Stimulated activated CD8-positive, alpha-beta memory T cell treated with anti-CD3 and anti-CD28 coated beads, Interleukin-4, amount 100 ng/mL, for 48 hours (primary cell): ENCODE measurements at places on chromosomes 5 and 9.

DNA sequence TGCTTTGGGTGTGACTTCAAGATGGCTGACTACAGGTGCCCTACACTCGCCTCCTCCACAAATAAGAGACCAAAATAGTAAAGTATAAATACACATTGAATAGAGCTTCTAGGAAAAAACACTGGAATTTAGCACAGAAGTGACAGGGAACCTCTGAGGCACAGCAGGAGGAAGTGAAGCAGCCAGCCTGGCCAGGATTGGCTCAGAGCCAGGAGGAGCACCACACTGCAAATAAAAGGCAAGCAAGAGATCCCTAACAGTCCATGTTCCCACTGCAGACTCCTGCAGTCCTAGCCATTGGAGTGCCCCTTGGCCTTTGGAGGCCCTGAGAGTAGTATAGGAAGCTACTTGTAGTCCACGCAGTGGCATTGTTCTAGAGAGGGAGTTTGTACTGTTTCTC lies 186.7 kb upstream of the TLX3 start:
- no peak for DNase-seq

DNA sequence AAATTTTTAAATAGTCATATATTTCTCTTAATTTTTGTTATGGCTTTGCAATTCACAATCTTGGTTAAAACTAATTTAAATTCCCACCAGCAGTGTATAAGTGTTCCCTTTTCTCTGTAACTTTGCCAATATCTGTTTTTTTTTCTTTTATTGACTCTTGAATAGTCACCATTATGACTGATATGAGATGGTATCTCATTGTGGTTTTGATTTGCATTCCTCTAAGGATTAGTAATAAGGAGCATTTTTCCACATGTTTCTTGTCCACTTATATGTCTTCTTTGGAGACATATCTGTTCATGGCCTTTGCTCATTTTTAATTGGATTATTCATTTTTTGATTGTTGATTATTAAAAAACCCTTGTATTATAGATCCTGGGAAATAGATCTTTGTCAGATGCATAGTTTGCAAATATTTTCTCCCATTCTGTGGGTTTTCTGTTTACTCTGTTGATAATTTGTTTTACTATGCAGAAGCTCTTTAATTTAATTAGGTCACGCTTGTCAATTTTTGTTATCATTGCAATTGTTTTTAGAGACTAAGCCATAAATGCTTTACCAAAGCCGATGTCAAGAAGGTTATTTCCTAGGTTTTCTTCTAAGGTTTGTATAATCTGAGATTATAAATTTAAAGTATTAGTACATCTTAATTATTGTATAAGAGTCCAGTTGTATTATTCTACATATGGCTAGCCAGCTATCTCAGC lies 610.9 kb downstream of the CHSY3 start:
- no peak for DNase-seq

GRCh38 chr9:26148128-26148527 lies 469.9 kb upstream of the TUSC1 start:
- DNase-seq: no peak

- DNase-seq: no peak
These were observed 542.9 kb downstream of the EFNA5 start for GRCh38 chr5:107127878-107128277.

GRCh38 chr5:144318011-144318410 lies 147.3 kb downstream of the KCTD16 start:
- no peak for DNase-seq

DNA sequence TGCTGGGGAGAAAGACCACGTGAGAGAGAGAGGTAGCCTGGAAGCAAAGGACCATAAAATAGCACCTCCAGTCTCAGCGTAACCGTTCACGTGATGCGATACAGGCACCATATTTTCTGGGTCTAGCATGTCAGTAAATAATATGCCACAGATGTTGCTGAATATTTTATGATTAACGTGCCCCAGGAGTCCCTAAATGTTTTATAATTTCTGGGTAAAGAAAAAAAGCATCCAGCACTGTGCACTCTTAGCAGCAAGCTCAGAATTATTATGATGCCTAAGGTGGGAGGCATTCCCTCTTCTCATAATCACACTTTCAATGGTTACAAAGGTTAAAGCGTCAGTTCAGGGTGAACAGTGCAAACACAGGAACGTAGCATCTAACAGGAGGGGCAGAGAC lies 121.8 kb downstream of the CAVIN4 start:
- no peak for DNase-seq

DNA sequence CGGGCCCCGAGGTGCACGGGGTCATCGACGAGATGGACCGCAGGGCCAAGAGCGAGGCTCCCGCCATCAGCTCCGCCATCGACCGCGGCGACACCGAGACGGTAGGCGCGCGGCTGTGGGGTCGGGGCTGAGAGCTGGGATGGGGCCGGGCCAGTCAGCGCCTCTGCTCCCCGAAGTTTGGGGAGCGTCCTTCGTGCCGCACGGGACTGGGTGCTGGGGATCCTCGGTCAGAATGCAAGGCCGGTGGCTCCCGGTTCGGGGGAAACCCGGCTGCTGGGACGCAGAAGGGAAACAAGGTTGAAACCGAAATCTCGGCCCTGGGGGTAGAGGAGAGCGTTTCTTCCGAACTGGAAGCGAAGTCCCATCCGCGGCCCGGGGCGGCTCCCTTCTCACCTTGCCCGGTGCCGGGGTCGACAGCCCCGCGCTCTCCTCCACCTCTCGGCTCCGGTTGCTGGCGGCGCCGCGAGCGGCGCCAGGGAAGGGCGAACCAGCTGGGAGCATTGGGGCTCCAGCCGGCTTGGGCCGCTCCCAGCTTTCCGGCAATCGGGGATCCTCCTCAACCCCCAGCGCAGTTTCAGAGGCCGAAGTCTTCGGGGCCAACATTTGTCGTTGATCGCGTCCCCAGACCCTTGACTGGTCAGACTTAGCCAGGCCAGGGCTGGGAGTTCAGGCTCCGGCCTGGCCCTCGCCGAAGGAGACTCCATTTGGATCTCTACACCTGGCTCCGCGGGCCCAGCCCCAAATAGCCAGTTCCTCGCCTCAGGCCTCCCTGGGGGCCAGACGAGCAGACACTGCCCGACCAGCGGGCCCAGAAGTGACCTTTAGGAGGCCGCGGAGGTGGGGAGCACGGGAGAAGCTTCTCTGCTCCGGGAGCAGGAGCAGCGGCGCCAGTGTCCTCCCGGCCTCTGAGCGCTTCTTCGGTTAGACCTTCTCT lies 1.1 kb downstream of the LHX2 start:
- peak; percentile 41 for DNase-seq

- no peak for DNase-seq
These were observed 15.8 kb downstream of the ISL1 start for GRCh38 chr5:51398875-51399642.

GRCh38 chr5:103744159-103744558 lies 181.6 kb upstream of the NUDT12 start:
- no peak for DNase-seq

DNA sequence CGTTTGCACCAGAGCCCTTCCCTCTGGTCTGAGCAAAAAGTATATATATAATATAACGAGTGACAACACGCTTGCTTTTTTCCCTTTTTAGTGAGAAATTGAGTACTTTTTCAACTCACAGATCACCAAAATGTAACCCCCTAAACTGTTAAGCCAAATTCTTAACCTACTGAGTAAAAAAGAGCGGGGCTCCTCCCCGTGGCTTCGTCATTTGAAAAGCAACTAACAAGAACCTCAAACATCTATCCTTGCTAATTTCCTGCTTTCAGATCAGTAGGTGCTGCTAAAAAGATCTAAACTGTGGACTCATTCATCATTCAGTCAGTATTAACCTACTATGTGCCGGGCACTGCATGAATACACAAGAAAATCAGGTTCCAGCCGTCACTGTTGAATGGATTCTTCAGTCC lies 1.0 kb upstream of the PTBP3 start:
- peak; percentile 67 for DNase-seq

DNA sequence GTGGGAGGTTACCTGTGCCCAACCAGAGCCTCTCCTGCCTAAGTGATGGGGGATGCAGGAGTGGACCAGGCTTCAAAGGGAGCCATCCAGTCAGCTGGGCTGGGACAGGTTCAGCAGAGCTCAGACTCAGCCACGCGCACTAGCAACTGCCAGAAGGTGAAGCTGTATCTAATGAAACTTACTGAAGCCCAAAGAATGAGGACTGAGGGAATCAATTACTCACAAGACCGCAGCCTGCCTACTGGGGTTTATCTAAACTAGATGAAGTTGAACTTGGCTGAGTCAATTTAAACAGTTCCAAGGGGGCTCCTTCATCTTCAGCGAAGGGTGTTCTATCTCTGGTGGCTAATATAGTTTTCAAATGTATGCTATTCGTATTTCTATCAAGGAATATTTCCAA lies 11.4 kb downstream of the HAND1 start:
- DNase-seq: no peak

DNA sequence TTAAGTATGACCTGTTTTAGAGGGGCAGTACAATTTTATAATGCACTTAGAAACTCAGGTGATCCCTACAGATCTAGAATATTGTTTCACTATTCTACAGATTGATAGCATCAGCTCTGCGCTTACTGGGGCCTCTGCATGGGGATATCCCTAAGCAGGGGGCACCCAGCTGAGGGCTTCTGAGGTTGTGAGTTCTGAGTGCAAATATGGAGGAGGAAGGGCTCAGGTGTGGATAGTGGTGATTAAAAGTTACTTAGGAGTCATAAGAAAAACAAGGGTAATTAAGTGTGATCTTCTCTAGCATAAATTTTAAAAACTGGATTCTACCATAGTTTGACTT lies 274.4 kb downstream of the EFNA5 start:
- DNase-seq: no peak
